ENCODE measurements at places on chromosomes 2 and 18.

- DNase-seq = no peak
These were observed 1.7 kb downstream of the ITGA4 start for GRCh38 chr2:181458871-181459270.

GRCh38 chr2:2043394-2043793 is 287.7 kb downstream of the MYT1L start:
- no peak for DNase-seq

DNA sequence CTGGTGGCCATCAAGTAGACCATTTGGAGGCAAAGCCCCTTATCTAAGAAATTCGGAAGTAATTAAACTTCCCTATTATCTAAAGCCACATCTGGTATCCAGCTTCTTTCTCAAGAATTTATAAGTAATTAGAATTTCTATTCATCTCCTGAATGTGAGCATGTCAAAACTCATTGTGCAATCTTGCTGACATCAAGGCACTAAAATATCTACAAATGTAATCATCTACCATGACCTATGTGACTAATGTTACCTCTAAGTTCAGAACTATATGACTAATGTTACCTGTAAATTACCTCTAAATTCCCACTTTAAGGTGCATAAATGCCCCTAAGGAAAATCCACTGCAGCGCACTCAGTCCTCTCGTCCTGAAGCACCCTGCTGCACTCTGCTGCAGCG is 773.0 kb downstream of the CPS1 start:
- no peak for DNase-seq

- DNase-seq = no peak
These were observed 81.5 kb upstream of the LYPD6B start for GRCh38 chr2:148957023-148957422.

GRCh38 chr18:24560511-24560981 is 100.1 kb downstream of the HRH4 start:
- DNase-seq = no peak

DNA sequence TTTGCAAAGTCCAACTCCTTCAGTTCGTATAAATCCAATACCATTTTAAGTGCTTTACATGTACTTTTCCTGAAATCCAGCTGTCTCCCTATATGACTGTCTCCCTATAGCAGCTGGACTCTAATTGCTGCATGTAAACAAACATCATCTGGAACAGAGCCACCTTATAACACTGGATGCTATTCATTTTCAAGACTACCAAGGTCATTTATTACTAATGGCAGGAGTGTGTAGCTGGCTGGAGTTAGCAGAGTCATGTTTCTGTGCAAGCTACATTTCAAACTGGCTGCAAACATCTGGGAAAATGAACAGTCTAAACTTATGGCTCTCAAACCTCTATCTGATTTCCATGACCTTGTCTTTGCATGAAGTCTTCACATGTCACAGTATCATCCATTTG is 575.2 kb downstream of the PIK3C3 start:
- DNase-seq = no peak

- DNase-seq = no peak
These were observed 4.6 kb downstream of the EN1 start for GRCh38 chr2:118842661-118843482.

- peak; percentile 15 for DNase-seq
These were observed 1.3 kb downstream of the RASGRP3 start for GRCh38 chr2:33477473-33478468.

GRCh38 chr2:224401641-224402342 is at the start of gene FAM124B:
Gene FAM124B (minus strand): TSS chr2:224402107. CDS start chr2:224401768, 339 bp downstream.
- DNase-seq = no peak
